ENCODE measurements at places on chromosomes 2 and 18.

DNA sequence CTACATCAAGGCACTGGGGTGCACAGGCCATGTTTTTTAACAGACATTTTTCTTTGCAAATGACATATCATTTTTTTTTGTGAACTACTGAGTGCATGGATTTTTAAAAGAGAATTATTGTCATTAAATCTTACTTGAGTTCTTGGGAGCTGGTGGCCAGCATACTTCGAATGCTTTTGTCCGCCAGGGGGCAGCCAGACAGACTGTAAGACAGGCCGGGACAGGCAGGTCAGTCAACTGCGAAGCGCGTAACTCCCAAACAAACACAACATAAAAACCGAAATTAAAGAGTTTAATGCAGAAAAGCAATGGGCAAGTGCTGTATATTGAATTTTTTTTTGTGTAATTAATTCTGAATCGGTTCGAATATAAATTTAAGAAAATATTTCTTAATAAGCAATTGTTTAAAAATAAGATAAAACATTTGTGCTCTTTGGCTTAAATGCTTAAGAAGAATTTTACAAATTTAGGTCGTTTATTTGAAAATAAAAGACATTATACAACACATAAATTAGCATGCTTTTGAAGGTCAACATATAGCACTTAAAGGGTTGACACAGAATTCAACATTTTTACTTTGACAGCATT, 142.2 kb upstream of the PXDN start:
- DNase-seq: peak; percentile 41

DNA sequence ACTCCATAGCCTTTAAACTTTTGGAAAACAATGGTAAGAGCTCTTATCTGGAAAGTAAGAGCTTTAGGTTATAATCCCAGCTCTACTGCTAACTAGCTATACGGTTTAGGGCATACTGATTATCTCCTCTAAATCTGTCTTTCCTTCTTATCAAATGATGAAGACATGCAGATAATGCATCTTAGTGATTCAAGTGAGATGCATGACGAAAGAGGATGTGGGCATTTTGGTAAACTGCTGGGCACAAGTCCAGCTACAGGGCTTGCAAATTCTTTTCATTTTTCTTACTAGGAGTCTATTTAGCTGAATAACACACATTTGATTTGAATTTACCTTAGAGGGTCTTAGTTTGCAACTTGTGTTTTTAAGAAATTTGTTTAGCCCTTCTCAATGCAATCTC, 1604.8 kb upstream of the ZEB2 start:
- DNase-seq: peak; percentile 62

- DNase-seq: no peak
These were observed 97.6 kb downstream of the SH3RF3 start for GRCh38 chr2:109226622-109227021.

DNA sequence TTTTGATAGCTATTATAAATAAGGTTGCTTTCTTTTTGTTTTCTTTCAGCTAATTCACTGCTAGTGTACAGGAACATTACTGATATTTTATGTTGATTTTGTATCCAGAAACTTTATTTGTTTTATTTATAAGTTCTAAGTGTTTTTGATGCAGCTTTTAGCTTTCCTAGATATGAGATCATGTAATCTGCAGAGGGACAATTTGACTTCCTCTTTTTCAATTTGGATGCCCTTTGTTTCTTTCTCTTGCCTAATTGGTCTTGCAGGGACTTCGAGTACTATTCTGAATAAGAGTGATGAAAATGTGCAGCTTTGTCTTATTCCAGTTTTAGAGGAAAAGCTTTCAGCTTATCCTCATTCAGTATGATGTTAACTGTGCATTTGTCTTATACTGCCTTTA, 643.4 kb upstream of the CDH2 start:
- DNase-seq: no peak

- DNase-seq: no peak
These were observed 149.2 kb upstream of the NOSTRIN start for GRCh38 chr2:168652997-168653921.

DNA sequence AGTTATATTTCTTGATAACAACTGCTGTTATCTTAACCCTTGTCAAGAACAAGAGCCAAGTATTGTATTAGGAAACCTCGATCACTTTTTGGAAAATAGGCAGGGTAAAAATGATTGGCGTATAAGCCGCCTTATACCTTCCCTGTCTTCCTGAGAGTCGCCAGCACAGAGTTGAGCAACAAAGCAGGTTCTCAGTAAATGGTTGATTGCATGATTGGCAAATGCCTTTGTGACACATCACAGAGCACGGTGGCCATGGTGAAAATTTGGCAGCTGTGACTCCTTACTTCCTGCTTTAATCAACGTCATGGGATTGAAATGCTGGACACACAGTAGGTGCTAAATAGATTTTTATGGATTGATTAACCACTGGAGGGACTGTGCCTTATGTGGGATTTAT, 3.9 kb upstream of the KLHL29 start:
- no peak for DNase-seq

Data from non-pigmented ciliary epithelial cell (primary cell).